Panc1 (cell line): ENCODE measurements at places on chromosomes 2 and 18. TPM values are rescaled to one million over a fixed set of nuclear protein-coding genes. Genes with fewer than 3 reads are reported as not detected.

DNA sequence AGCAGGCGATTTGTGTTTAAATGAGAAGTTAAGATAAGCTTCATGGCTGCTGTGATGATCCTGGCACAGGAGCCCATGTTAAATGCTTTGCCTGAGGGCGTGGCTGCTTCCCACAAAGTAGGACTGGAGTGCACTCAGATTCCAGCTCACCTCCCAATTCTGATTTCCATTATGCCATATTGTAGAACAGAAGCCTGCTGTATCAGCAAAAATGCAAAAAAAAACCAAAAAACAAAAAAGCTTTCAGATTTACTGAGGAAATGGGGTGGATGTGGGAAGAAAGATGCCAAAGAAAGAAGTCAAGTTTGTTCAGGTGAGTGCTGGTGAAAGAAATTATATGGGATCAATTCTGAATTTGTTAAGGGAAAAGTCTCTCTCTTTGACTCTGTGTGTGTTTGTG, 610.4 kb upstream of the NETO1 start:
- H3K27ac ChIP-seq: no peak overlapping the region
- H3K36me3 ChIP-seq: no peaks in the 10 kb centered on the region
- no peaks in the 10 kb centered on the region for H3K4me1 ChIP-seq
- no peak overlapping the region for H3K4me3 ChIP-seq
- no peaks in the 10 kb centered on the region for H3K27me3 ChIP-seq
- no peak for DNase-seq

DNA sequence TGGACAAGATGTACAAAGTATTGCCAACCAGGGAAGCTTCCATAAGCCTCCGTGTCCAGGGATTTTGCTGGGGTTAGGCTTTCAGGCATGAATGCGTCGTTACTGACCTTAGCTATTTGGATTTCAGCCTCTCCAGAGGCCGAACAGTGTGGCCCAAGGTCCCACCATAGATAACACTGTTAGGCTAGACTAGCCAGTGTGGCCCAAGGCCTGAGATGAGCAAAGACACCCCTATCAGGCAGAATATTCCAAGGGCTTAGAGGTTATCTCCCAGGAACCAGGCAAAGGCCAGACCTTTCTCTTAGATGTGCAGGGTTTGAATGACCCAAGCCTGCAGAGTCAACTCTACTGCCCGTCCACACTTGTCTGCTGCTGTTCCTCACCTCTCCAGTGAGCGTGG, 131.7 kb upstream of the NDUFV2 start:
- H3K27ac ChIP-seq: no peak overlapping the region
- no peak for DNase-seq
- H3K27me3 ChIP-seq: no peaks in the 10 kb centered on the region
- no peaks in the 10 kb centered on the region for H3K4me1 ChIP-seq

DNA sequence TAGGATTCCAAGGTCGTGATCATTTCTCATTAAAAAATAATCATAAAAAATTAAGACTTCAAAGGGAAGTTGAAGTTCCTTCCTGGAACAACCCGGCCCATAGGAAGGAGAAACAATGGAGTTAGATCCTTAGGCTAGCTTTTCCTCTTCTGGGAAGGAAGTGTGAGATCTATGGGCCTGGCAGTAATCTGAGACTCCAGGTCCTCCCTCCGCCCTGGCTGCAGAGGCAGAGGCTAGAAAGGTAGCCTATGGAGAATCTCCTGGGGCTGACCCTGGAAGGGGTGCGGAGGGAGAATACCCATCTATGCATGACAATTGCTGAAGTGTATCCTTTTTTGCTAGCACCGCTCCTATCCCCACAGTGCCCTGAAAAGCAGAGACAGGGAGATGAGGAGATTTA, 37.9 kb downstream of the TRIB2 start:
- H3K27ac ChIP-seq: no peak overlapping the region
- H3K4me1 ChIP-seq: no peaks in the 10 kb centered on the region
- no peaks in the 10 kb centered on the region for H3K36me3 ChIP-seq
- H3K27me3 ChIP-seq: no peaks in the 10 kb centered on the region
- DNase-seq: no peak

GRCh38 chr2:109415581-109416013, 198.2 kb downstream of the SEPTIN10 start:
- DNase-seq: no peak
- no peaks in the 10 kb centered on the region for H3K36me3 ChIP-seq
- H3K27ac ChIP-seq: no peak overlapping the region
- H3K4me3 ChIP-seq: no peak overlapping the region

DNA sequence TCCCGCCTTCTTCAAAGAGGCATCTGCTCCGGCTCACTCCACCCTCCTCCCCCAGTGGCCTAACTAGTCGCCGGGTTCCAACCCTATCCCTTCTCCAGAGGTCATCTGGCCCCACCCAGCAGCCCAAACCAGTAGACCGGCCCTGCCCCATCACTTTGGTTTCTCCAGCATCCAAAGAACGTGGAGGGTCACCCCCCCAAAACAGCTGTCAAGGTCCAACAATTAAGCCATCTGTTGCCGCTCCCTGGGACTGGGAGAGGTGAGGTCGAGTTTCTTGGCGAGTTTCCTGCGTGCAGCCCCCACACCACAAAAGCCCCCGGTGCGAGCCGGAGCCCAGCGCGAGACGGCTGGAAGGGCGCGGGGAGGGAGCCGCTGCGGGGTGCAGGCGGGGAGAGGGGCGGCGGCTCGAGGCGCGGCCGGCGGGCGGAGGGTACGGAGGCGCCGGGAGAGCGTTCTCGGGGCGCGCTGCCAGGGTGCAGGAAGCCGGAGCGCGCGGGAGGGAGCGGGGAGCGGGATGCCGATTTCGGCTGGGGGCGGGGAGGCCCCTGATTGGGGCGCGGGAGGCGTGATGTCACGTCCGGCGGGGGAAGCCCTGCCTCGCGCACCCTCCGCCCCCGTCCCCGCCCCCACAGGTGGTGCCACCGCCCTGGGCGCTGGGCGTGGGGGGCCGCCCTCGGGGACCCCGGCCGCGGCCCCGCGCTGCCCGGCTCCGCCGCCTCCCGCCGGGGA, 571 bp upstream of the GPC1 start:
- peaks cover 12% of the 10 kb centered on the region for H3K4me1 ChIP-seq
- no peaks in the 10 kb centered on the region for H3K27me3 ChIP-seq

DNA sequence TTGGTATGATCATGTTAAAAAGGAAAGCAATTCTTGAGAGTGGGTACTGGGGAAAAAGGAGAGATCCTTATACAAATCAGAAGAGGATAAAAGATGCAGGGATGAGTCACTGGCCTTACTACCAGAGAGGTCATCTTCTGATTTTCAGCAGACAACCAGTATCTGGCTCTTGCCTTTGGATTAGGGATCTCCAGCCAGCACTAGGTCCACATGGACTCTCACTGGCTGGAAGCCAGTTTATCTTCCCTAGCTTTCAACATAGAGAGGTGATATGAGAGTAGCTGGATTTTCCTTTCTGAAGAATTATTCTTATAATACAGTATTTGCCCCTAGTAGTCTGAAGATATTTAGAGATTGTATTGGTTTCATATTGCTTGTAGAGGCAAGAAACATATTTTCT, 30.2 kb downstream of the CERKL start:
- peaks cover 4% of the 10 kb centered on the region; the same call in 1 of the 2 replicates for H3K27me3 ChIP-seq
- H3K4me1 ChIP-seq: no peaks in the 10 kb centered on the region
- H3K4me3 ChIP-seq: no peak overlapping the region
- no peak for DNase-seq
- no peaks in the 10 kb centered on the region for H3K36me3 ChIP-seq

Gene HAT1
- total RNA-seq: 74.7 TPM

Gene PAX3
- not detected for total RNA-seq

Gene SNORC
- total RNA-seq: 6.8 TPM

Gene CD8B2
- not detected for total RNA-seq

Gene TDRD15
- not detected for total RNA-seq
